Activated CD4-positive, alpha-beta memory T cell treated with anti-CD3 and anti-CD28 coated beads for 36 hours (primary cell): ENCODE measurements at places on chromosomes 16 and 17. TPM values are rescaled to one million over a fixed set of nuclear protein-coding genes. Genes with fewer than 3 reads are reported as not detected.

DNA sequence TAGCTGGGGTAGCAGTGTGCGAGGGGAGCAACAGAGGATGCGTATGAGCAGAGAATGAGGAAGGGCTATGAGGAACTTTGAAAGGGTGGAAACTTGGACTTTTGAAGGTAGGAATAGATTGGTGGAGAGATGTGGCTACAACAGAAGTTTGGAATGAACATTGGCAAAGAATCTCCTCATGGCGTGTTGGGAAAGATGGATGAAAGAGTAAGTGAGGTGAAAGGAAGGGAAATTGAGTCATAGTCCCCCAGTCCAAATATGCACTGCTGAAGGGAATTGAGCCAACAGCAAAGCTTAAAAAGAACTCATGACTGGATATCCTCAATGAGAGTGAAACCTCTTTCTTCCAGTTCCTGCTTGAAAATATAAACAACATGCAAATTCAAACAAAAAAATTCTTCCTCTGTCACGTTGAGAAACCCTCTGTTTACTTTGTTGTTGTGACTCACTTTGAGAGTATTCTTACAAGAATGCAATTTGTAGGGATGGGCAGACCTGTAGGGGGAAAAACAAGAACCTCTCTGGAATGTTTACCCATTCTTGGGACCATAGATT lies 313.2 kb upstream of the KCNJ16 start:
- H3K36me3 ChIP-seq: no peaks in the 10 kb centered on the region
- no peaks in the 10 kb centered on the region for H3K27me3 ChIP-seq
- H3K4me3 ChIP-seq: no peak overlapping the region
- no peak overlapping the region for H3K27ac ChIP-seq
- no peak for DNase-seq
- H3K4me1 ChIP-seq: no peaks in the 10 kb centered on the region

- H3K4me3 ChIP-seq: peak overlapping the region; percentile 57
- H3K36me3 ChIP-seq: no peaks in the 10 kb centered on the region
- DNase-seq: peak; percentile 55
- peak overlapping the region; percentile 43 for H3K27ac ChIP-seq
- no peaks in the 10 kb centered on the region for H3K27me3 ChIP-seq
These were observed 835 bp downstream of the NME4 start for GRCh38 chr16:397736-398332.

- no peak overlapping the region for H3K27ac ChIP-seq
- H3K27me3 ChIP-seq: peaks cover 12% of the 10 kb centered on the region
- H3K36me3 ChIP-seq: no peaks in the 10 kb centered on the region
- no peak overlapping the region for H3K4me3 ChIP-seq
- peaks cover 29% of the 10 kb centered on the region for H3K4me1 ChIP-seq
These were observed 32.5 kb downstream of the ABCC12 start for GRCh38 chr16:48123104-48123788.

- DNase-seq: no peak
- peaks cover 3% of the 10 kb centered on the region for H3K27me3 ChIP-seq
- no peak overlapping the region for H3K27ac ChIP-seq
- H3K4me1 ChIP-seq: no peaks in the 10 kb centered on the region
- no peak overlapping the region for H3K4me3 ChIP-seq
These were observed 86.4 kb downstream of the MRM1 start for GRCh38 chr17:36687736-36688135.

DNA sequence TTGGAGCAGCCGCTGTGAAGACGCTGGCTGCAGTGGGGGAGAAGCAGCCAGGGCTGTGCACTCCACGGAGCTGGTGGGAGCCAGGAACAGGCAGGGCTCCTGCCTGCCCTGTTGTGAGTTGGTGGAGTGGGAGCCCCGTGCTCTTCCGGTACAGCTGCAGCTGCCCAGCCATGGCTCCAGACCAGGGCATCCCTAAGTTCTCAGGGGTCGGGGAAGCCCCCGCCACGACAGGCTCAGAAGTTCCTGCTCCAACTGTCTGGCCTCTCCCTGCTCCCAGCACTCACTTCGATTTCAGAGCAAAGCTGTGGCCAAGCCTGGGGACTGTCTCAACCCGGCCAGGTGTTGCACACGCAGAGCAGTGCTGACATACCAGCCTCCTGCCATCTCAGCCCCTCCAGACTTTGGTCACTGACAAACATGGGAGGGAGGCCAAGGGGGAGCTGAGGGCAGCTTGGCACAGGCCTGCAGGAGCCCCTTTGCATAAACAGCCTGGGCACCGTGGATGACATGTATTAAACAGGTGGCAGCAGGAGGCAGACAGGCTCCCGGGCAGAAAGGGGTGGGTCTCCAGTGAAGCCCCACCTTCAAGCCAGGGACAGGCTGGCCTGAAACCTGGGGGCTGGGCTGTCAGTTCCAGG lies 13.9 kb upstream of the KDM8 start:
- H3K4me3 ChIP-seq: no peak overlapping the region
- no peaks in the 10 kb centered on the region for H3K36me3 ChIP-seq
- no peak overlapping the region for H3K27ac ChIP-seq
- peaks cover 7% of the 10 kb centered on the region for H3K4me1 ChIP-seq

DNA sequence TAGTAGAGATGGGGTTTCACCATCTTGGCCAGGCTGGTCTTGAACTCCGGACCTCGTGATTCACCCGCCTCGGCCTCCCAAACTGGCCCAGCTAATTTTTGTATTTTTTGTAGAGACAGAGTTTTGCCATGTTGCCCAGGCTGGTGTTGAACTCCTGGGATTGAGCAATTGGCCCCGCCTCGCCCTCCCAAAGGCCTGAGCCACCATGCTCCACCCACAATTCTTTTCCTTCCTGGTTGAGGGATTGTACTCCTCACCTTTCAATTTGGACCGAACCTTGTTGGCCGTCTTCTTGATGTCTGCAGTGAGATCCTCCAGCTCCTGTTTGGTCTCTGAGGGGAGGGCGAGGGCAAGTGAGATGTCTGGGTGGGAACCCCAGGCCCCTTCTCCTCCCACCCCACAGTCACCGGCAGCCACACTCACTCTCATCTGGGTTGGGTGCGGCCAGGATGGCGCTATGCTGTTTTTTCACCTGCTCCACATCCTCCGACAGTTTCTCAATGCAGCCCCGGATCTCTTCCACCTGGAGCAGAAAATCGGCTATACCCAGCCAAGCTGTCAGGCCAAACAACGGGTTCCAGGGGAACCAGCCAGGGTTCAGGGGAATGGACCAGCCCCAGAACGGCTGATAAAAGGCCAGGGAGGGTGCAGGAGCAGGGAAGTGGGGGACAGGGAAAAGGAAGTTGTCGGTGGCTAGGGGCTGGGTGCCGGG lies 9.6 kb downstream of the STX1B start:
- DNase-seq: no peak
- no peak overlapping the region for H3K27ac ChIP-seq
- H3K36me3 ChIP-seq: no peaks in the 10 kb centered on the region
- H3K4me1 ChIP-seq: peaks cover 7% of the 10 kb centered on the region
- no peaks in the 10 kb centered on the region for H3K27me3 ChIP-seq

GRCh38 chr17:10053782-10054540 lies 144.4 kb downstream of the GAS7 start:
- H3K4me3 ChIP-seq: no peak overlapping the region
- no peaks in the 10 kb centered on the region for H3K36me3 ChIP-seq
- no peak overlapping the region for H3K27ac ChIP-seq
- no peak for DNase-seq

DNA sequence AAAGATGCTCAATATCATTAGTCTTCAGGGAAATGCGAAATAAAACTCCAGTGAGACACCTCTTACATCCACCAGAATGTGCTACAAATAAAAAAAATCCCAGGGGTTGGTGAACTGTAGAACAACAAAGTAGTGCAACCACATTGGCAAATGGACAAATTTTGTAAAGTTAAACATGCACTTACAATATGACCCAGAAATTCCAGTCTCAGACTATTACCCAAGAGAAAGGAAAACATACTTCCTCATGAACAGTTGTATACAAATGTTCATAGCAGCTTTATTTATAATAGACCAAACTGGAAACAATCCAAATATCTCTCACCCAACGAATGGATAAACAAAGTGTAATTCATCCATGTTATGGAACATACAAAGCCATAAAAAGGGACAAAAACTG lies 239.5 kb downstream of the ABCC12 start:
- no peaks in the 10 kb centered on the region for H3K36me3 ChIP-seq
- H3K27me3 ChIP-seq: peaks cover 7% of the 10 kb centered on the region
- H3K4me1 ChIP-seq: no peaks in the 10 kb centered on the region

GRCh38 chr17:72468841-72469240 lies 348.0 kb downstream of the SOX9 start:
- no peak overlapping the region for H3K27ac ChIP-seq
- H3K36me3 ChIP-seq: no peaks in the 10 kb centered on the region
- DNase-seq: no peak
- no peaks in the 10 kb centered on the region for H3K4me1 ChIP-seq

DNA sequence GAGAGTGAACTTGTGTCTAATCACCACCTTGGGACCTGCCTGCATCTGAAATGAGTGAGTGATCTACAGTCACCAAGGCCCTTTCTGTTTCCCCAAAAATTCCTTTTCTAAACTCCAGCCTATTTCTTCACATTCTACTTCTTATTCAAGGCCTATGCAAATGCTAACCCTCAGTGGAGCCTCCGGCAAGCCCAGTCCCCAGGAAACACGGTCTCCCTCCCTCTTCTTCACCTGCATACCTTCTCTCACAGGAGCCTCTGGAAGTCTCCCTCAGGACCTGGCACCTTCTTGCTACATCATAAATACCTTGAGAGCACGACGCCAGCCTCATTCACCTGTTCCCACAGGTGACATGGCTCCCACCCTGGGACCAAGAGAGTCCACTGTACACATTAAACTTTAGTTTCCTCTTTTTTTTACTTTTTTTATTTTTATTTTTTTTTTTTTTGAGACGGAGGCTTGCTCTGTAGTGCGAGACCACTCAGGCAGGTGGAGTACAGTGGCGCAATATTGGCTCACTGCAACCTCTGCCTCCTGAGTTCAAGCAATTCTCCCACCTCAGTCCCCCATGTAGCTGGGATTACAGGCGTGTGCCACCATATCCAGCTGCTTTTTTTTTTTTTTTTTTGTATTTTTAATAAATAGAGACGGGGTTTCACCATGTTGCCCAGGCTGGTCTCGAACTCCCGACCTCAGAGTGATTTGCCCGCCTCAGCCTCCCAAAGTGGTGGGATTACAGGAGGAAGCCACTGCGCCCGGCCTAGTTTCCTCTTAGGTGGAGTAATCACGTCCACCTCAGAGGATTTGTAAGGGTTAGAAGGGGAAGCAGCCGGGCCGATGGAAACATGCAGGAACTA lies 97.3 kb downstream of the ANKRD11 start:
- no peak overlapping the region for H3K4me3 ChIP-seq
- no peak for DNase-seq
- H3K4me1 ChIP-seq: peaks cover 67% of the 10 kb centered on the region
- H3K36me3 ChIP-seq: peaks cover 19% of the 10 kb centered on the region
- no peaks in the 10 kb centered on the region for H3K27me3 ChIP-seq

- H3K27ac ChIP-seq: no peak overlapping the region
- no peak for DNase-seq
- H3K36me3 ChIP-seq: no peaks in the 10 kb centered on the region
- peaks cover 1% of the 10 kb centered on the region for H3K27me3 ChIP-seq
- no peaks in the 10 kb centered on the region for H3K4me1 ChIP-seq
These were observed 40.3 kb upstream of the GAS7 start for GRCh38 chr17:10238661-10239060.

DNA sequence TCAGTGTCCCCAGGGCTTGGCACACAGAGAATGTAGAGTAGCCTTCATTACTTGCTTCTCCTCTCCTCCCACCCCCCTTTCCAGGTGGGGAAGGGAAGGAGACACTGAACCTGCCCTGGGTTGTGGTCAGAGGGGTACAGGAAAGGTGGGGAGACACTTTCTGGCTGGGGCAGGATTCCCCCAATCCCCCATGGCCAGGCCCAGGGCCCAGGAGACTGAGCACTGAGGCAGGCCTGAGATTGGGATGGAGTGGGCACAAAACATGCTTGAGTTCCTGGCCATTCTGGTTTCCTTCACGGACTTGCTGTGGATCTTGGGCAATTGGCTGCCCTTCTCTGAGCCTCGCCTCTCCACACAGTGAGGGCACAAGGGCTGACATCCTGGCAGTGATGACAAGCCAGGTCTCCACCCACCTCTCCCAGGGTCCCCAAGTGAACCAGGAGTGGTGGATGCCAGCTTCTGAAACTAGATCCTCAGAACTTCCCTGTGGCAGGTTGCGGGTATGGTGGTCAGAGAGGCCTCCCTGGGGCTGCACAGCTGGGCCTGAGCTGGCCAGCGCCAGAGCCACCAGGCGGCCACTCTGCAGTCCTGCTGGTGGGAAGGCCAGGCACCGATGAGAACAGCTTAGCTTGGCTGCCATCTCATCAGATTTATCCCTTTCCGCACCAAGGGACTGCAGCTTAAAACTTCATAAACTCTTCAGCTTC lies 9.3 kb downstream of the ZNF629 start:
- H3K27ac ChIP-seq: no peak overlapping the region
- H3K27me3 ChIP-seq: no peaks in the 10 kb centered on the region
- peak overlapping the region; percentile 91 for H3K4me3 ChIP-seq
- H3K4me1 ChIP-seq: peaks cover 19% of the 10 kb centered on the region

- no peak for DNase-seq
- no peak overlapping the region for H3K27ac ChIP-seq
- H3K4me1 ChIP-seq: peaks cover 2% of the 10 kb centered on the region
- no peaks in the 10 kb centered on the region for H3K27me3 ChIP-seq
These were observed 24.6 kb upstream of the KCNJ12 start for GRCh38 chr17:21351366-21352065.

DNA sequence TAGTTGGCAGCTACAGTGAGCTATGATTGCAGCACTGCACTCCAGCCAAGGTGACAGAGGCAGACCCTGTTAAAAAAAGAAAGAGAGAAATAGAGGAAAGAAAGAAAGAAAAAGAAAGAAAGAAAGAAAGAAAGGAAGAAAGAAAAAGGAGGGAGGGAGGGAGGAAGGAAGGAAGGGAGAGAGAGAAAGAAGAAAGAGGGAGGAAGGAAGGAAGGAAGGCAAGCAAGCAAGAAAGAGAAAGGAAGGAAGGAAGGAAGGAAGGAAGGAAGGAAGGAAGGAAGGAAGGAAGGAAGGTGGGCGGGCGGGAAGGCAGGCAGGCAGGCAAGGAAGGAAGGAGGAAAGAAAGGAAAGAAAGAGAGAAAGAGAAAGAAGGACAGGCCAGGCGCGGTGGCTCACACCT lies 1.0 kb upstream of the SCNN1G start:
- peaks cover 48% of the 10 kb centered on the region for H3K27me3 ChIP-seq
- H3K4me3 ChIP-seq: no peak overlapping the region
- H3K36me3 ChIP-seq: no peaks in the 10 kb centered on the region
- H3K27ac ChIP-seq: no peak overlapping the region
- no peak for DNase-seq
- peaks cover 7% of the 10 kb centered on the region for H3K4me1 ChIP-seq

GRCh38 chr16:69917739-69918138 lies 33.4 kb upstream of the CLEC18A start:
- DNase-seq: no peak
- H3K36me3 ChIP-seq: peaks cover 2% of the 10 kb centered on the region
- H3K27ac ChIP-seq: no peak overlapping the region
- no peak overlapping the region for H3K4me3 ChIP-seq
- H3K4me1 ChIP-seq: no peaks in the 10 kb centered on the region

Gene RNFT1
- total RNA-seq: 35.5 TPM

Gene KCNJ18
- not detected for total RNA-seq

Gene MEIOC
- total RNA-seq: 0.46 TPM

Gene PRSS21
- total RNA-seq: 6.2 TPM

Gene CPNE7
- 7.1 TPM for total RNA-seq

Gene LASP1
- total RNA-seq: 139 TPM

Gene CALB2
- not detected for total RNA-seq

Gene SLC52A1
- total RNA-seq: 0.36 TPM
